ENCODE measurements at places on chromosomes 1 and 21. TPM values are rescaled to one million over a fixed set of nuclear protein-coding genes. Genes with fewer than 3 reads are reported as not detected.
A peak's percentile ranks its signal among the peaks of the same experiment; 100 is the strongest.

GRCh38 chr1:36301220-36301619 is 4.9 kb upstream of the SH3D21 start:
- H3K4me3 ChIP-seq: no peak overlapping the region
- no peak overlapping the region for H3K27ac ChIP-seq
- no peaks in the 10 kb centered on the region for H3K27me3 ChIP-seq
- DNase-seq: no peak
- peaks cover 84% of the 10 kb centered on the region for H3K36me3 ChIP-seq

UBE2U gene
- total RNA-seq: not detected

DNA sequence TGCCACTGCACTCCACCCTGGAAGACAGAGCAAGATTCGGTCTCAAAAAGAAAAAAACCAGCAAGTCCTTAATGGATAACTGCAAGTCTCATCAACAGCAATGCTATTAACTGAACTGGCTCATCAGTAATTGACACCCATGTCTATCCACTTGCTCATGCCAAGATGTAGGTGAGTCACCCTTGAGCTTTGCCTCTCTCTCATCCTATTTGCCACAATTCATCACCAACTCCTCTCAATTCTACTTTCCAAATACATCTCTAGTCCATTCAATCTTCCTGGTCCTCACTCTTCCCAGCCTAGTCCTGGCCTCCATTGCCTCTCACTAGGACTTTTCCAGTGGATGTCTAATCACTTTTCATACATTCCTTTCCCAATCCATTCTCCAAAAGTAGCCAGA is 103.7 kb upstream of the PRMT6 start:
- H3K4me1 ChIP-seq: no peaks in the 10 kb centered on the region
- no peak overlapping the region for H3K27ac ChIP-seq
- no peak overlapping the region for H3K4me3 ChIP-seq
- DNase-seq: no peak
- H3K36me3 ChIP-seq: no peaks in the 10 kb centered on the region
- H3K27me3 ChIP-seq: no peaks in the 10 kb centered on the region

DNA sequence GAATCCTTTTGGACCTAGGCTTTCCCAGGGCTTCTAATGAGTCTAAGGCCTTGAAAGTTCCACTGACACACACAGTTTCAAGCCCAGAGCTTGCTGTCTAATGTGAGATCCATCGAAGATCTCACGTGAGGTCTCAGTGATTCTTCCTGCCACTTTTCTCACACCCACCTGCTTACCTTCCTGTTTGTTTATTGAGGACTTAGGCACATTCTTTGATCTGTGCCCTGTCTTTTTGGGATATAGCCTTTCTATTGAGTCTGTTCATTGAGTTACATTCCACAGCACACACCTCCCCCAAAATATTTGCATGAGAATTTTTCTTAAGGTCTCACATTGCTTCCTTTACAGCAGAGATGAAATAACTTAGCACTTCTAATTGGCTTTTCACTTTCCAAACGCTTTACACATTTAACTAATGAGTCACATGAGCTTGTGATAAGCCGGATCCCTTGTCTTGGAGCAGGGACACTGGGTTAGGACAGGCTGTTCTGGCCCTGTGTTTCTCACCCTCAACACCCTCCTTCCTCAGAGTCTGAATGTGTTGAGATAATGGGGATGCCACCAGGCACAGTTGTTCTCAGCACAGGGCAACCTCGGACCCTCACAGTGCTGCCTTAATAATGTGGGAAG is 288.3 kb downstream of the TM2D1 start:
- no peak overlapping the region for H3K4me3 ChIP-seq
- no peaks in the 10 kb centered on the region for H3K27me3 ChIP-seq
- H3K36me3 ChIP-seq: no peaks in the 10 kb centered on the region
- peaks cover 2% of the 10 kb centered on the region for H3K4me1 ChIP-seq

DNA sequence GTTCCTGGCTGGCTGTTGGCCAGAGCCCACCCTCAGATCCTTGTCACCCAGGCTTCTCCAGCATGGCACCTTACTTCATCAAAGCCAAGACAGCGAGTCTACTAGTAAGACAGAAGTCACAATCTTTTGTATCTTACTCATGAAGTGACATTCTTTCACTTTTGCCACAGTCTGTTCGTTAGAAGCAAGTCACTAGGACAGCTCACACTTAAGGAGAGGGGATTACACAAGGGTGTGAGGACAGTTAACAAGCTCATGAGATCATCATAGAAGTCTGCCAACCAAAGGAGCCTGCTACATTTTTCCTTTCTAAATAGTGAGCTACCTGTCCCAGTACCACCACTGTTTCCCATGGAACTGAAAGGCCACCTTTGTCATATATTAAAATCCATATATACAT is 61.5 kb downstream of the PACC1 start:
- H3K4me3 ChIP-seq: no peak overlapping the region
- H3K36me3 ChIP-seq: peaks cover 97% of the 10 kb centered on the region
- no peak overlapping the region for H3K27ac ChIP-seq
- no peaks in the 10 kb centered on the region for H3K27me3 ChIP-seq
- DNase-seq: no peak

GRCh38 chr1:36565576-36566501 is 83.1 kb upstream of the CSF3R start:
- H3K27ac ChIP-seq: no peak overlapping the region
- no peak overlapping the region for H3K4me3 ChIP-seq
- H3K27me3 ChIP-seq: no peaks in the 10 kb centered on the region
- no peaks in the 10 kb centered on the region for H3K4me1 ChIP-seq
- H3K36me3 ChIP-seq: no peaks in the 10 kb centered on the region

PGBD5 gene
- total RNA-seq: 5.1 TPM

GRCh38 chr1:11626551-11626950 is 27.7 kb downstream of the FBXO2 start:
- DNase-seq: no peak
- H3K27me3 ChIP-seq: no peaks in the 10 kb centered on the region
- H3K4me3 ChIP-seq: no peak overlapping the region
- H3K36me3 ChIP-seq: no peaks in the 10 kb centered on the region
- H3K4me1 ChIP-seq: no peaks in the 10 kb centered on the region

CFHR2 gene
- not detected for total RNA-seq

DNA sequence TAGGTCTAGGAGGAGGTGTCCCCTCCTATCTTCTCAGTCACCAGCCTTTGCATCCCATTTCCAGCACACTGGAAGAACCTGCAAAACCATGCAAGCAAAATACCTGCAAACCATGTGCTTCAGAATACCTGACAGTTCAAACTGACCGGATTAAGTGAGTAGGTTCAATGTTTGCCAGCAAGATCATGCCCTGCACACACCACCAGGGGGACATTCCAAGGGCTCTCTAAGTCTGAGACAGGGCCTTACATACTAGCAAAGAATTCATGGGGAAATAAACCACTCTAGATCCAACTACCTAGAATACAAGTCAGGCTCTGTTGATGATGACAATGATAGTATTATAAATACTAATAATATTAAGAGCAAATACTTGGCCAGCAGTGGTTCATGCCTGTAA is 27.6 kb downstream of the INPP5B start:
- peaks cover 7% of the 10 kb centered on the region for H3K4me1 ChIP-seq
- DNase-seq: no peak
- H3K27me3 ChIP-seq: no peaks in the 10 kb centered on the region
- no peak overlapping the region for H3K4me3 ChIP-seq
- no peaks in the 10 kb centered on the region for H3K36me3 ChIP-seq

GRCh38 chr1:35708441-35708921 is 10.2 kb downstream of the C1orf216 start:
- H3K4me3 ChIP-seq: peak overlapping the region; percentile 45
- no peaks in the 10 kb centered on the region for H3K36me3 ChIP-seq
- H3K27ac ChIP-seq: no peak overlapping the region
- H3K4me1 ChIP-seq: no peaks in the 10 kb centered on the region
- peaks cover 32% of the 10 kb centered on the region for H3K27me3 ChIP-seq

GRCh38 chr21:23694390-23694789 is 1912.9 kb downstream of the MRPL39 start:
- DNase-seq: no peak
- H3K4me1 ChIP-seq: no peaks in the 10 kb centered on the region
- no peaks in the 10 kb centered on the region for H3K27me3 ChIP-seq
- no peaks in the 10 kb centered on the region for H3K36me3 ChIP-seq
- H3K4me3 ChIP-seq: no peak overlapping the region
- H3K27ac ChIP-seq: no peak overlapping the region

PRAMEF18 gene
- not detected for total RNA-seq

- no peak for DNase-seq
- no peaks in the 10 kb centered on the region for H3K27me3 ChIP-seq
- no peaks in the 10 kb centered on the region for H3K4me1 ChIP-seq
- H3K27ac ChIP-seq: no peak overlapping the region
- H3K36me3 ChIP-seq: no peaks in the 10 kb centered on the region
- no peak overlapping the region for H3K4me3 ChIP-seq
Measured at GRCh38 chr1:115196296-115196695, 107.0 kb upstream of the TSPAN2 start.

DNA sequence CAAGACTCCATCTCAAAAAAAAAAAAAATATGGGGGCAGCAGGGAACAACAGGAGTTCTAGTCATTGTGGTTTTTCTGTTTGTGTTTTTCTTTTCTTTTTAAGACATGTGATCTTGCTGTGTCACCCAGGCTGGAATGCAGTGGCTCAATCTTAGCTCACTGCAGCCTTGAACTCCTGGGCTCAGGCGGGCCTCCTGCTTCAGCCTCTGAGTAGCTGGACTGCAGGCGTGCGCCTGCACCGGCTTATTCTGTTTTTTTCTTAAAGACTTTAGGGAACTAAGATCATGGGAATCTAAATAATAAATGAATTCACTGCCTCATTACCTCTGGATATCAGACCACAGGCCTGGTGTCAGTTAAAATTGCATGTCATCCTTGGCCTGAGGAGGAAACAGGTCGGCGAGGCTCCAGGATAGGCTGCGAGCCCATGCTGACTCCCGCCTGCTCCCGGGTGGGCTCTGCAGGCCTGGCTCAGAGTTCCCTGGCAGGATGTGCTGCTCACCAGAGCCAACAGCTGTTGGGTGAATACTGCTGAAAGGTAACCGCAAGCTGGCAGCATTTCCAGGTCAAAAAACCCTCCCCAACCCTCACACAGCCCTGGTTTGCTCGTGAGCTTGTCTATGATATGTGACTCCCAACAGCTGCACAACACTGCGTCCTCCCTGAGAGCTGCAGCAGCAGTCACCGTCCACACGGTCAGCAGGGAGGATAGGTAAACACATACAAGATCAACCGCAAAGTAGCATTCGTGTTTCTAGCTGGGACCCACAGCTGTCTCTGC is 58.1 kb downstream of the SCCPDH start:
- no peak overlapping the region for H3K4me3 ChIP-seq
- H3K27ac ChIP-seq: no peak overlapping the region
- H3K27me3 ChIP-seq: no peaks in the 10 kb centered on the region
- no peak for DNase-seq

DNA sequence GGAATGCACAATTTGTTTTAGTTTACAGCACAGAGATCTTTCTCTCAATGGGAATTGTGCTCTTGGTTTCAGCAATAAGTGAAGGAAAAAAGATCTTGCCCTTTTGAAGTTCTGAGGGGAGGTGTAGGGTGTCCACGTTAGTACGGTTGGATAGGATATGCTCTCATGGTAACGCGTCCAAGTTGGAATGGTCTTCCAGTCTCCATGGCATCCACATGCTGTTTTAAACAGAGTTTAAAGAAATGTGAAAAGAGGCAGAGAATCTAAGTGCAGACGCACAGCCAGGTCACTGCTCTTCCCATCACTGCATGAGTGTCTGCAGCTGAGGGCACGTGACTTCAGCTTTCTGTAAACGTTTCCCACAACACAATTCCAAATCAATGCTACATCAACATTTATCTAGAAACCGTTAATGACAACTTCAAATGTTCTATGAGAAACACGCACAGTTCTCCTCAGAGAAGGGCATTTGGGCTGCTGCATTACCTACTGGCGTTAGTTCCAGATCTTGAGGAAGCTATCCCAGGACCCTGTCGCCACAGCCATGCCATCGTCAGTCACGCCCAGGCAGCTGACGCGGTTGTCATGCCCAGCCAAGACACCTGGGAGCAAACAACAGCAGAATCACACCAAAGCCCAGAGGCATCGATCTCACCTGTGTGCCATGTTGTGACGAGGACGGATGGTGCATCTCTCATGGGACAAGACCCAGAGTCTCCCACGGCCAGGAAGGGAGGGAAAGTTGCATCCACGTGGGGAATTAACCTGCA is 8.8 kb upstream of the NADK start:
- no peak overlapping the region for H3K4me3 ChIP-seq
- no peak overlapping the region for H3K27ac ChIP-seq
- peaks cover 73% of the 10 kb centered on the region for H3K36me3 ChIP-seq

- no peaks in the 10 kb centered on the region for H3K27me3 ChIP-seq
- peak overlapping the region; percentile 65 for H3K27ac ChIP-seq
- H3K4me3 ChIP-seq: peak overlapping the region; percentile 39
- H3K36me3 ChIP-seq: no peaks in the 10 kb centered on the region
- DNase-seq: peak; percentile 98
Measured at GRCh38 chr1:27568300-27569087, 35.5 kb downstream of the AHDC1 start.

All from upper lobe of right lung (tissue), 1 donor.